ENCODE measurements at places on chromosomes 5 and 9.

DNA sequence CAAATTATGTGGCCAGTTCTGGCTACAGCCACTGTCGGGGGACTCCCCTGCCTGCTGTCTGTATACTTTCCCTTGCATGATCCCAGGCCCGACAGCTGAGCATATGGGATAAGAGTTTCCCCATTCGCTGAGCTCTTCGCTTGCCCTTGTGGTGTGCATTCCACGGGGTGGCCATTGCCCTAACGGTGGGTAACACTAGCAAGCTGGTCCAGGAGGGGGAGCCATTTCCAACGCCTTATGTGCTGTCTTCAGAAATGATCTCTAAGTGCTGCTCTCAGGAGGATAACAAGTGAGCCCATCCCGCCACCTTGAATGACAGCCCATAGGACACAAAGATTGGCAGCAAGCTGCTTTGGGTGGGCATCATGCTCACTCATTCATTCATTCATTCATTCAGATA is 190.9 kb downstream of the FSTL4 start:
- no peak for DNase-seq

DNA sequence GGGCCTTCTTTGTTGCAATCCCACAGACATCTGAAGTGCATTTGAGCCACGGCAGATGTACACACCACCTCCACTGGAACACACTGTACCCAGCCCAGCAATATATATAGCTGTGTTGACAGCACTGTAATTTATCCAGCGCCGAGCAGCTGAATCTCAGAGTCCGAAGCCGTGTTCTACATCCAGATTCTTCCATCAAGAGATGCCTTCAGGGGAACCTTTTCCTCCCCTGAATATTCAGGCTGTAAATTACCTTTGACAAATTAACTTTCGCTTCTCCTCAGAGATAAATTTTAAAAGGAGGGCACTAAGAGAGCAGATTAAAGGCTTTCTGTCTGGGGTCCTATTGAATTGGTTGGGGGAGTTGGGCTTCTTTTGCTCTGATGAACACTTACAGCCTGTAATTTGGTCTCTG is 76.4 kb downstream of the ROR2 start:
- DNase-seq, result no peak

DNA sequence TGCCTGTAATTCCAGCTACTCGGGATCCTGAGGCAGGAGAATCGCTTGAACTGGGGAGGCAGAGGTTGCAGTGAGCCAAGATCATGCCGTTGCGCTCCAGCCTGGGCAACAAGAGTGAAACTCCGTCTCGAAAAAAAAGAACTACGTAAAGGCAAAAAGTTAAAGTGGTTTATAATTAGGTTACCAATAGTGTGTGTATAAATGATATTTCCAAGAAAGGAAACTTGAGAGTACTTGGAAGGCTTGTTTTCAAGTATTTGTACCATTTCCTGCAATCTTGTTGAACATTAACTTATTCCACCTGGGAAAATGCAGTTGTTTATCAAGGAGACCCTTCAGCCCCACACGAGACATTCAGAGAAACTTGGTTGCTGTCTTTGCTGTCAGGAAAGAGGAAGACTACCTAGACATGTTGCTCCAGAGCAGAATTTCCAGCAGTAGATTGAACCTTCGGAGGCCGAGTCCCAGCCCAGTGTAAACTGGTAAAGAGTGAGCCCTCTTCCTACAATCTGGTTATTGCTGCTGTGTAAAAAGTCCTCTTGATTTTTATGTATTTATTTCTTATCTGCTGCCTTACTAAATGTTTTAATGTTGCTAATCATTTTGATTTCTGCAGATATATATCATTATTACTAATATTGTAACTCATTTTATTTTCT is 30.1 kb downstream of the STXBP1 start:
- no peak for DNase-seq

DNA sequence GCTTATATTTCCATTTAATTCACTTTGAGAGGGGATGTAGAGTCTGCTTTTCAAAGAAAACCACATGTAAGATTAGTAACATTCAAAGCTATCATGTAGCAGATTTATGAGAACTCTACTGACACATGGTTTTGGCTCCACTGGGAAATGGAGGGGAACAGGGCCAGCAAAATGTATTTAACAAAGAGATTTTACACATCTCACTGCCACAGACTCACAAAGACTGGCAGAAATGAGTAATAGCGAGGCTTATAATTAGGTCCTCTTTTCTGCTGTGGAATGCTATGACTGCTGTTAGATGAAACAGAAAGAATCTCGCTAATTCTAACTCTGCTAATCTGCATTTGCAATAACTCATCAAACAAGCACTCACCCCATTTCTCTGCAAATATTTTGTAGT is 4.5 kb downstream of the DAP start:
- DNase-seq, result no peak

GRCh38 chr9:113660196-113660595 is 196.7 kb downstream of the RGS3 start:
- no peak for DNase-seq

- DNase-seq, result no peak
These were observed 815 bp downstream of the ANXA6 start for GRCh38 chr5:151156507-151157420.

DNA sequence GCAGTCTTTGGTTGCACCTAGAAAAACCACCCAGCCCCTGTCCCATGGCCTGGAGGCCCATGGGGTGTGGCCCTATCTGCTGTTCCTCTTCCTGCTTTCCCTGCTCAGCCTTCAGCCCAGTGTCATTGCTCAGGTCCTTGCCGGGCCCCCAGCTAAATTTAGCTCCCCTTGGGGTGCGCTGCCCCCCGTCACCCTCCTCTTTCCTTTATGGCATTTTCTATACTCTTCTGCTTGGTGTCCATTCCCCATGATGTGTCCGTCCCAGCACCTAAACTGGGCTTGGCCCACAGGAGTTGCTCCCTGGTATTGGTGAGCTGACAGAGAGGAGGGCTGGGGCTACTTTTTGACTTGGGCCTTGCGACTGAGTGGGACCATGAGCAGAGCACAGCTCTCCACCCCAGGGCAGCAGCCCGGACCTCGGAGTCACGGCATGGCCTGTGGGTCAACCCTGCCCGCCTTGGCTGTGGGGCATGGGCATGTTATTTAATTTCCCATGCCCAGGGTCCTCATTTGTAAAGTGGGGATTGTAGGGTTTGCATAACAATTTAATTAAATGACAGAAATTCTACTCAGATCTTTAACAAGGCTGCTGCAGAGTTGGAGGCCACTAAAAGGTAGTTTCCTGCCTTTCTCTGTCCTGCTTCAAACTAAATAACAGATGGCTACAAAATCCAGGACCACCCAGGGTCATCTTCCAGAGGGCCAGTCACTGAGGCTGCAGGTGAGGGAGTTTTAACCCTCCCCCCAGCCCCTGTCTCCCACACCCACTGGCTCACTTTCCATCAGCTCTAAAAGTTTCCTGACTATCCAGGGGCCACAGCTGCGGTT is 98.2 kb downstream of the DAP start:
- DNase-seq, result no peak

- DNase-seq, result no peak
These were observed 285.9 kb downstream of the ARL15 start for GRCh38 chr5:54024466-54024865.

DNA sequence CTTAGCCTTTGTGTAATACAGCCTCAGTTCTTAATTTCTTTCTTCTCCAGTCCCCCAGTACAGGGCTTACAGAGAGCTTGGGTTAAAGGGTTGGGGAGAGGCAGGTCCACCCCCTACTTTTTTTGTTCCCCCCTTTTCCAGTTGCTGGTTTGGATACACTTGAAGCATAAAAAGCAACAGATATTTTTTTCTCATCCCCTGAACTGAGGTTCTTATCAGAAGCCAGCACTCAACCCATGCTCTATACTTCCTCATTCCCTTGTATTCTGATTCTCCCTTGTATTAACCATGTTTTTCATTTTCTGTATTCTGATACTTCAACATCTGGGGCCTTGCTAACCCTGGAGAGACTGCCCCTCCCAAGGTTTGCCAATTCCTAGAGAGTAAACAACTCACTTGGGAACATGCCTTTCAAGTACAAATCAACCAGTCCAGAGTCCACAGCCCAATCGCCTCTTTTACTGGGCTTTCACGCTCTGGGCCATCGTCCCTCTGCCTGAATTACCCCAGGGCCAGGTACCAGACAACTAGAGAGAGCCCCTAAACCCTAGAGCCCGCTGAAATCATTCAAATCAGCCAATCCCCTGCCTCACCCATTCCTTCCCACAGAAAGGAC is 333.4 kb upstream of the PUM3 start:
- DNase-seq, result no peak

- no peak for DNase-seq
These were observed 20.4 kb upstream of the RPS14 start for GRCh38 chr5:150469718-150470469.

GRCh38 chr9:79395228-79395627 is 176.5 kb upstream of the TLE4 start:
- no peak for DNase-seq

DNA sequence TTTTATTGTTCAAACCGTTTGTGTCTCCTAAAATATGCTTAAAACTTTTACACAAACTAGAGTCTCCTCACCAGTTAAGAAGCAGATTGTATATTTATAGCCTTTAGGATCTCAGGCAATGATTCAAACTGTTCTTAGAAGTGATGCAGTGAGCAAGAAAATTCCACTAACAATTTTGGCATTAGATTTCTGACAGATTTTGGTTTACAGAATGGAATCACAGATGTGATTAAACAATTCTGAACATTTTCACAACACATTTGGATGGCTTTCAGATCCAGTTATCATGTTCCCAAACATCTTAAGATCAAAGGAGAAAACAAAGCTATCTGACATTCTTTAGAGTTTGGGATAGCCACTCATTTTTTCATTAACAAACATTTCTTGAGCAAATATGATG is 181.7 kb upstream of the RIOK2 start:
- no peak for DNase-seq

DNA sequence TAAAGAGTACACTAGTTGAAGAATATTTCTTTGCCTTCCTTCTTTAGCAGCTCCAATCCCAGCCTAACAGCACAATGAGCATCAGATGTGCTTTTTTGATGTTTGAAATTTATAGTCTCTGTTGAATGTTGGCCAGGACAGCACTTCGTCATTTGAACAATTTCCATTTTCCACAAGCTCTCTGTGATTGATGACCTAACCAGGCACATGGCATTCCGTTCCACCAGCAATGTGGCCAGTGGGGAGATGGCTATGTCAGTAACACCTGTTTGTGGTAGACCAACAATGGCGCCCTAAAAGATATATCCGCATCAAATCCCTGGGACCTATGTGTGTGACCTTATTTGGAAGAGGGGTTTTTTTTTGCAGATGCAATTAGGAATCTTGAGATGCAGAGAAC is 66.8 kb downstream of the PALM2AKAP2 start:
- DNase-seq, result no peak

- no peak for DNase-seq
These were observed 63.9 kb downstream of the SREK1 start for GRCh38 chr5:66207800-66208561.

DNA sequence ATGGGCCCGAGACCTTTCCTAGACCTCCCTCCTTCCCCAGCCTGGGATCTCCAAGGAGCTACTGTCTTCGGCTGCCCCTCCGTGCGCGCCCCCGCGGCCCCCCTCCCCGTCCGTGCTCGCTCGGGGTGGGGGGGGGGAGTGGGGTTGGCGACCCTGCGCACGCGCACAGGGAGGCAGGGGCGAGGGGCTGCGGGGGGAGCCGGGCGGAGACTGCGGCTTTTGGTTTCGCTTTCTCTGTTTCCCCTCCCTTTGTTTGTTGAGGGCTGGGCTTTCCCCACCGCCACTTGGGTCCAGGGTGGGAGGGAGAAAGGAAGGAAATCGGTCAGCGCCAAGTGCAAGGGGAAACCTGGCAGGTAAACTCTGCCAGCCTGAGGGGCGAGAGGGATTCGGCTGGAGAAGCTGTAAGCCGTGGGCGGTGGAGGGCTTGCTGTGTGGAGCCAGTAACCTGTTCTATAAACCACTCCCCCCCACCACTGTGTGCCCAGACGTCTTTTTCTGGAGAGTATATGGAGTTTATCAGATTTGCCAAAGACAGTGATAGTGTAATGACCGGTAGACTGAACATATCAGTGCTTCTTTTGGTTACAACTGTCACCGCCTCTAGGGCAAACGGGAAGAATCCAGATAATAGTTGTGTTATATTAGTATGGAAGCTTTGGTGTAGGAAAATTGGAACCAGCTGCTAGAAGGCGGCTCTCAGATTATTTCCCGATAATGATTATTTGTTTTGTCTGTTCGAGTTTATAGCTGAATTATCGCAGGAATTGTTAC is 684 bp downstream of the DNAJA1 start:
- DNase-seq, result peak; percentile 56

DNA sequence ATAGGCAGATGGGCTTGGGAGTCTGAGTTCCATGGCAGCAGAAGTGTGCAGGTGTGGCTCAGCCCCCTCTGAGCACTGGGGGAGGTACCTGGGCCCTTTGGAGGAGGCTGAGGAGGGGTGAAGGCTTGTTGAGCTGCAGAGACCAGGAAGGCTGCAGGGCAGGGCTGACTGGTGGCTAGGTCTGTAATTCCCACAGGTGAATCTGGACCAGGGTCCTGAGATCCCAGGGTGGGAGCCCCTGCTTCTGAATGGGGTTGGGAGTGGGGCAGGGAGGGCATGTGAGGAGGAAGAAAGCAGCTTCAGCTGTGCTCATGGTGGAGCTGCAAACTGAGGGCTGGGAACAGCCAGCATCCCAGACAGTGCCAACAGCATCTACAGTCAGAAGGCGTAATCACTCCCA is 111.1 kb downstream of the CACNA1B start:
- no peak for DNase-seq

DNA sequence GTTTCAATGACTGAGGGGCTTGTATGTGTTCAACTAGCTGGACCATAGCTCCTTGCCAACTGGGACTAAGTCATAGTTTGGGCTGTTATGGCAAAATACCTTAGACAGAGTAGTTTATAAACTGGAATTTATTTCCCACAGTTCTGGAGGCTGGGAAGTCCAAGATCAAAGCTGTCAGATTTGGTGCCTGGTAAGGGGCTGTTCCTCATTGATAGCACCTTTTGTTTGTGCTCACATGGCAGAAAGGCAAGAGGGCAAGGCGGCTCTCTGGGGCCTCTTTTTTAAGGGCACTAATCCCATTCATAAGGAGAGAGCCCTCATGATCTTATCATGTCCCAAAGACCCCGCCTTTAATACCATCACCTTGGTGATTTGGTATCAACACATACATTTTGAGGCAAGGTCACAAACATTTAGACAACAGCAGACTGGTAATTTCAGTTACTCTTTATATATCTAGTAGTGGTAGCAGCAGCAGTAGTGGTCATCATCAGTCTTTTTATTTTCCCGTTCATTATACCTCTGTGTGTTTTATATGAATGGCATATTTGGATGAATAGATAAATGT is 477.0 kb downstream of the CCDC171 start:
- DNase-seq, result no peak

- DNase-seq, result no peak
These were observed 37.9 kb upstream of the RASA1 start for GRCh38 chr5:87229780-87230179.

GRCh38 chr5:95822542-95823181 is at the start of gene GLRX:
Gene GLRX, minus strand, starts transcription at chr5:95822726. Its CDS starts 64 bp downstream, at chr5:95822662.
- no peak for DNase-seq

DNA sequence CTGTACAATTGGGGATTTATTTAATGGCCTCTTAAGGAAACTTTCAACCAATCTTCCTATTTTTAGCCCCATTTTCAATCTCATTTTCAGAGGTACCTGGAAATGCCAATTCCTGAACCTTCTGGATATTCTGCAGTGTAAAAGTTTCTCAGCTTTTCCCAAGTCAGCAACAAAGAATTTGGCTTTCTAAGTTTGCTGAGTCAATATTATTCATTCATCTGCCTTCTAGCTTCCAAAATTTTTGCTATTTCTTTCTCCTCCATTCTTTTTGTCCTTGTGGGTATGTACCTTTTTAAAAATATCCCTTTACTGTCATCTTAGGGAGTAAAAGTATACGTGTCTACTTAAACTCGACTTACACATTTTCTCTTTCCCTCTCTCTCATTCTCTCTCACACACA is 25.7 kb downstream of the CETN3 start:
- DNase-seq, result no peak
